Adipocyte (in vitro differentiated cells): ENCODE measurements at places on chromosomes 7 and 10.

- peak; percentile 93 for DNase-seq
Measured at GRCh38 chr10:30534465-30535144, 94.9 kb downstream of the LYZL2 start.

DNA sequence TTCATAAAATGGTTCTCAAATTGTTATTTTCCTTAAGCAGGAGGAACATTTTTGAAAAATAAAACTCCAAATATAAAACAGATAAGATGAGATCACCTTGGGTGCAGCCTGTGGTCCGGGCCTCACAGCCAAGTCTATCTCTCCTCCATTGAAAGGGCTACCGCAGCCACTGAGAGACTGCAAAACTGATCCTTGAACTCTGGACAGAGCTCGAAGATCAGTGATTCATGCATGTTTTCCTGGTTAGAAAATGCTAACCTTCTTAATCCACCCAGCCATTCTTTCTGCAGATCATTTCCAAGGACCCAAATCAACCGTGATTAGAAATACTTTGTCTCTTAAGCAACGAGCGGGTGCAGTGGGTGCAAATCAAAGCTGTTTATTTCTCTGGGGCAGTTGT is 378.8 kb downstream of the PLXDC2 start:
- DNase-seq, result no peak

DNA sequence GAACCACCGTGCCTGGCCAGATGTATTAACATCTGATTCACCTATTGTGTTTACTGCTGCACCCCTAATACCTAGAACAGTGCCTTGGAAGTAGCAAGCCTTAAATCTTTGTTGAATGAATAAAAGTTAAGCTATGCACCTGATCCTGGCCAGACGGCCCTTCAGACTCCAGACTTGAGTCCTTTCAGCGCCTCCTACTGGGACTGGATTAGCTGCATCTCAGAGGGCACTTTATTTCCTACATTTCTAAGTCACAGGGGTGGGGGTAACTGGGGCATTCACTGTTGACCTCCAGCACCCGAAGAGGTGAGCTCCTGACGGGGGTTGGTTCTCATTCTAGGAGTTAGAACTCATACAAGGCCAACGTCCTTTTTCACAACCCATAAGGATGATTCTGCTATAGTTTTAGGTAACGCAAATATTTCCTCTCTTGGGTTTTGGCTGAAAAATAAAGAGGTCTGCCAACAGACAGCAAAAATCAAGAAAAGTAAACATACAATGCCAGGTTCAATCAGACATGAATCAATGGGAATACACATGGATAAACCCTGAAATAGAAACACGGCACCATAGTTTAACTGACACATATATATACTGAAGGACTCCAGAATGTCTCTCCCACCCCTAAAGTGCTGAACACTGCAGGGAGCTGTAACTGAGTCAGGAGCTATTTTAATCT is 48.0 kb upstream of the DLG5 start:
- DNase-seq, result peak; percentile 49

DNA sequence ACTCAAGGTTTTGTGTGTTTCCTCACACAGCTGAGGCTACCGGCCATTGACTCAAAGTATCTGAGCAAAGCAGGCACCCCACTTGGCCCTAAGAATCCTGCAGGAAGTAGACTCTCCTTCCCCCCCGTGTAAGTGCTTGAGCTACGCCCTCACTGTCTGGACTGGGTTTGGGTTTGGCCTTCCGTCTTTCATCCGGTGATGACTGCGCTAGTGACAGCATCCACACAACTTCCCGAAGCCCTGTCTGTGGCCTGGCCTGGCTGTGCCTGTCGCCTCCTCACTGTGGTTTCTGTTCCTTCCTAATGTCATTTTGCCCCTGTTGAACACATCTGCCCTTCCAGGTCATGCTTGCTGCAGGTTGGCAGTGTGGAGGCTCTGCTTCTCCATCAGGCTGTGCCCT is 14.5 kb downstream of the C7orf57 start:
- no peak for DNase-seq
